ENCODE measurements at places on chromosomes 3 and 15.

- DNase-seq, result no peak
These were observed 88.0 kb upstream of the IGF1R start for GRCh38 chr15:98560338-98560737.

DNA sequence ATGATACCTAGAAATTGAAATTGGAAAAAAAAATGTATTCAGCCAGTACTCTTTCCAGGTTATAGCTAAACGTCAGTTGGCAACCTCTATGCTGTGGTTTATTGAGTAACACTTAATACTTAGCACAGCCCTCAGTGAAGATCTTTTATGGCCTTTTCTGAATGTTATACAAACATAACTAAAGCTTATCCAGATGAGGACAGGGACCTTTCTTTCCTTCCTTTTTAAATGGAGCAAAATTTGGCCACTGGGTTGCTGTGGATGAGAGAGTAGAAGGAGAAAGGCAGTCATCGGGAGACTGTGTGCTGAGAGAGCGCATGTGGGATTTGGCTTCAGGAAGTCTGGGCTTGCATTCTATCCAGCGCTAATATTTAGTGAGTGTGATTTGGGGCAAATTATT lies 36.1 kb downstream of the IGF1R start:
- DNase-seq, result no peak

- DNase-seq, result no peak
These were observed 211.2 kb downstream of the WDR72 start for GRCh38 chr15:53548236-53548635.

- no peak for DNase-seq
These were observed 327.8 kb upstream of the C2CD4B start for GRCh38 chr15:62492900-62493299.

DNA sequence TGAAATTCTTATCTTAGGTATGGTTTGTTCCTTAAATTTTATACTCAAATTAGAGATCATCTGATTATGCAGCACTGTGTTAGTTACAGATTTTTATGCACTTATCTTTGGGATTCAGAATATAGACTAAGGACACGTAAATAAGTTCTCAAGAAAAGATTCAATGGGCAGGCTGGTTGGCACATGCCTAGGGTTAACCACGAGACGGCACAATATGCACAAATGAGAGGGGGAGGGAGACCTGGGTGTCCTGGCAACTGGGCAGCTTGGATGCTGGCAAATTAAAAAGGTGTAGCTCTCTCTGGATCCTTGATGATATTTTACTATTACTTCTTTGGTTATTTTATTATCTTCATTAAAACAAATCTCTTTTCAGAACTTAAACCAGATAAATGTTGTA lies 672 bp downstream of the AADAC start:
- DNase-seq, result no peak

GRCh38 chr3:167772992-167773391 lies 37.5 kb downstream of the SERPINI1 start:
- DNase-seq, result no peak

DNA sequence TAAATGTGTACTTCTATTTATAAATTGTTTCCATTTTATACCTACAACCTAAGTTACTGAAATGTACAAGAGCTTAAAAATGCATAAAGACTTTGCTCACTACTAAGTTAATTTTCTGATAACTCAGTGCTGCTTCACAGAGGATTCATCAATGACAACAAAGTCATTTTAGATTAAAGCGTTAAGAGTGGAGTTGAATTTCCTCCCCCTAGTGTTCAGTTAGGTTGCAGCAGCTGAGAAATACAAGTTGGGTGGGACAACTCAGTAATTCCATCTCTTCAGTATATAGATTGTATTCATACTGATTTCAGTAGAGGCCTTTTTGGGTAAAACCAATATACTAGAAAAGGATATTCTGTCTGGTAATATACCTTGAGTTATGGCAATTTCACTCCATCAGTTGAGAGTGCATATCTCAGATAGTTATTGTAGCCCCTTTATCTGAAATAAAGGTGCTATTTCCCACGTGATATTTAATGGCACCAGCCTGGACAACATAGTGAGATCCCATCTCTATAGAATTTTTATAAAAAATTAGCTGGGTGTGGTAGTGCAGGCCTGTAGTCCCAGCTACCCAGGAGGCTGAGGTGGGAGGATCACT lies 6.9 kb upstream of the RPL35A start:
- no peak for DNase-seq

DNA sequence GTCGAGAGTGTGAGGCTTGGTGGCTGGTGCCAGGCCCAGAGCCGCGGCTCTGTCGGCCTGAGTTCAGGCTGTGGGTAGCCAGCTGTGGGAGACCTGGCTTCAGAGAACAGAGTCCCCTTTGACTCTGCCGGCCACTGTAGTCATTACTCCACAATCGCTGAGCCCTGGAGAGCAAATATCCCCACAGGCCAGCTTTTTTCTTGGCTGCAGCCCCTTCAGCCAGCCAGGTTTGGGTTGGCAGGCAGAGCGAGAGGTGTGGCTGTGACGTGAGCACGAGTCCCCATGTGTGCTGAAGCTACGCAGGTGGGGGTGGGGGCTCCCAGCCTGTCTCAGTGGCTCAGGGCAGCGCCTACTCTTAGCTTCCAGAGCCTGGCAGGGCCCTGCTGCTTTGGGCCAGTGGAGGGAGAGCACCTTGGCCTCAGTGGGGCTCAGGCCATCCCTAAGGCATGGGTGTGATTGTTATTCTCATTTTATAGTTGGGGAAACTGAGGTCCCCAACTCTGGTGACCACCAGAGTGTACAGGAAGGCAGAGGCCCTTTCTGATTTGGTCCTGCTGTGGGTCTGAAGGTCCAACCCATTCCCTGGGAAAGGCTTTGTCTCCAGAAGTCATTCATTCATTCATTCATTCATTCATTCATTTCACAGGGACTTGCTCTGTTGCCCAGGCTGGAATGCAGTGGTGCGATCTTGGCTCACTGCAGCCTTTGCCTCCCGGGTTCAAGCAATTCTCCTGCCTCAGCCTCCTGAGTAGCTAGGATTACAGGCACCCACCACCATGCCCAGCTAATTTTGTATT lies 45.7 kb upstream of the LCTL start:
- no peak for DNase-seq
